Brain (organoid and tissue), 16 donors: ENCODE measurements at places on chromosomes 7 and 10.

DNA sequence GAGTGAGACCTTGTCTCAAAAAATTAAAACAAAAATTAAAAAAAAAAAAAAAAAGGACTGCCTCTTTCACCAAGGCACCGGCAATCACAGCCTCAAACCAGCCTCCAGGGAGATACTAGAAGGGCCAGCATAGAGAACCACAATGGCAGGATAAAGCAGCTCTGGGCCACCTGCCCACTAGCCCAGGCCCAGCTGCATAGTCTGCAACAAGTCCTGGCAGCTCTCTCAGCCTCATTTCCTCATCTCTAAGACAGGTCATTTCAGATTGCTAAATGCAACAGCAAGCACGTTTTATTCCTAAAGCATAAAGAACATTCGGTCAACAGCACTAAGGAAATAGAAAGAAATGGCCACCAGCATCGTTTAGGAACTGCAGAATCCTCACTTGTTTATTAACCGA, 28.8 kb downstream of the XPNPEP1 start:
- DNase-seq: peak; percentile 45

DNA sequence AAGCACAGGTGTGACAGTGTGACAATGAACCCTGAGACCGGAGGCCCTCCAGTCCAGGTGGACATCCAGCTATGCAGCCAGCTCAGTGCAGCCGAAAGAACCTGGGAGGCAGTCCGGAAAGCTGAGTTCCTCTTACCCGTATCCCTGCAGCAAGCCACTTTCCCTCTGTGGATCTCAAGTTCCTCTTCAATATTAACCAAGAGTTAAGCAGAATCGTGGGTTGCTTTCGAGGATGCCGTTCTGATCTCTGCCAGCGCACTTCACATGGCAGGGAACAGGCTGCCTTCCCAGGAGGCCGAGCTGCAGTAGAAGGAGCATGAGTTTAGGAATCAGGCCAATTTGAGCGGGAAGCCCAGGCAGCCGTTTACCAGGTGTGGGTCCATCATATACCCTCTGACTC, 591.6 kb downstream of the SDK1 start:
- peak; percentile 68 for DNase-seq

GRCh38 chr7:35021445-35021844, 15.8 kb downstream of the DPY19L1 start:
- DNase-seq: no peak

GRCh38 chr10:4354382-4354812, 471.6 kb upstream of the AKR1E2 start:
- no peak for DNase-seq

DNA sequence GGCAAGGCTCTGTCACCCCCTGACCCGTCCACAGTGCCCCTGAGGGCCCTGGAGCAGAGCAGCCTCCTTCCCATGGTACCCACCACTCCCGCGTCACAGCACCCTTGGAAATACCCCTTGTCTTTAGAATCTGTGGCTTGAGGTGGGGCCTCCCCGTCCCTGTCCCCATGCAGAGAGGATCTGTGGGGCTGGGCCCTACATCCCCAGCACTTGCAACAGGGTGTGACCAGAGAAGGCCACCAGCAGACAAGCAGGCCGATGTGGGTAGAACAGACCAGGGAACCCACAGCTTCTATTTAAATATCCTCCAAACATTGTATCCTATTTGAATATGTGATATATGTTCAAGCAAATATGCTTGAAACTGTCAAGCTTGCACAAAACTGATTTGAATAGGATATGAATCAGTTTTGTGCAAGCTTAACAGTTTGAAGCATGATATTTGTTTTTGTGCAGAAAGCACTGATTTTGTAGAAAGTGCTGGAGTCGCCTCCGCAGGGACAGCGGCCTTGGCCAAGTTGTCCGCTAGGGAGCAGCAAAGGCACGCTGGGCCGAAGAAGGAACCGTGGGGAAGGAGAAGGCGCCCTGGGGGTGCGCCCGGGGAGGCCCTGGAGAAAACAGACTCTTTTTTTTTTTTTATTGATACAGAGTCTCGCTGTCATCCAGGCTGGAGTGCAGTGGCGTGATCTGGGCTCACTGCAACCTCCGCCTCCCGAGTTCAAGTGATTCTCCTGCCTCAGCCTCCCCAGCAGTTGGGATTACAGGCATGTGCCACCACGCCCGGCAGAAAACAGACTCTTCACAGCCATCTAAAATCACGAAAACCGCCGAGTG, 2.2 kb downstream of the CFAP46 start:
- peak; percentile 66 for DNase-seq

- no peak for DNase-seq
These were observed 89.2 kb upstream of the WDR11 start for GRCh38 chr10:120761951-120762350.

- peak; percentile 58 for DNase-seq
These were observed 13.0 kb downstream of the MCMBP start for GRCh38 chr10:119859420-119860258.

GRCh38 chr7:110007320-110008063, 1083.4 kb upstream of the LRRN3 start:
- peak; percentile 5 for DNase-seq

DNA sequence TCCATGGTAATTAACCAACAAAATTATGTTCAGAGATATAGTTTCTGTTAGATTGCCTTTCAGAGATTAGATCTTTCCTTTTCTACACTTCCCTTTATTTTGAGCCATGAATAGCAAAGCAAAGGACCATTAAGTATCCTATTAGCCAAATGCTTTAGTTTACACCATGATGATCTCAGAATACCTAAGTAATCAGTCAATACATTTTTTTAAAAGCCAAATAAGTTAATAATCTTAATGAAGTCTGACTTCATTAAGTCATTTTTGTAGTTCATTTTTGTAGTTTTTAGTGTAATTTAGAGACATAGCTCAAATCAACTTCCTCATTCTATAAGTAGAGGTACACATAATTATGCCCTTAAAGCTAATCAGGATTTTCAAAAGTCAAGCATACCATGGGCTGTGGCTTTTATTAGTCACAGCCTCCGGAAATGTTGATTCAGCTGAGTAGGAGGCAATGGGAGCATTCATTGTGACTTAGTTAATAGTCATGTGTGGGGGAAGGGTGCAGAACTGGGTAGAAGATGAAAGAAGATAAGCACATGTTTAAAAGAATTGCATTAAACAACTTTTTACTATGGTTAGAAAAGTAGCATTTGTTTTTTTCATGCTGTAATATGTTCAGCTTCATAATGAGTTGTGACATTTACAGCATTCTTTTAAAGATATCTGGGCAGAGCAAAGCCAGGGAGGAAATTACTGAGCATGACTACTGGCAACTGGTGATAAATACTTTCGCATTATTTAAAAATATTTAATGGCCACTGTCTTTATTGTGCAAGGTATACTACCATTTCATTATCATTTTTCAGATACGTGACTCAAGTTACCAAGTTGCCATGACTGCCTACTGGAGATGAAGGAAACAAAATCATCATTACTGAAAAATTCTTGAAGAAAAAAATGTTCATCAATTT, 57.3 kb upstream of the CCDC71L start:
- no peak for DNase-seq
